ENCODE measurements at places on chromosomes 4 and X.

DNA sequence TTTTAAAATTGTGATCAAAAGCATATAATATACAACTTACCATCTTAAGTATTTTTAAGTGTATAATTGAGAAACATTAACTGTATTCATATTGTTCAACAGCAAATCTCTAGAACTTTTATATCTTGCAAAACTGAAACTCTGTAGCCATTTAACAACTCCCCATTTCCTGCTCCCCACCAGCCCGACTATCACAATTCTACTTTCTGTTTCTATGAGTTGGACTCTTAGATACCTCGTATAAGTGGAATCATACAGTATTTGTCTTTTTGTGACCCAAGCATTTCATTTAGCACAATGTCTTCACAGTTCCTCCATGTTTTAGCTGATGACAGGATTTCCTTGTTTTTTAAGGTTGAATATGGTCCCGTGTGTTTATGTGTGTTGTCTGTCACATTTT is 106.0 kb downstream of the LRBA start:
- no peak for DNase-seq

DNA sequence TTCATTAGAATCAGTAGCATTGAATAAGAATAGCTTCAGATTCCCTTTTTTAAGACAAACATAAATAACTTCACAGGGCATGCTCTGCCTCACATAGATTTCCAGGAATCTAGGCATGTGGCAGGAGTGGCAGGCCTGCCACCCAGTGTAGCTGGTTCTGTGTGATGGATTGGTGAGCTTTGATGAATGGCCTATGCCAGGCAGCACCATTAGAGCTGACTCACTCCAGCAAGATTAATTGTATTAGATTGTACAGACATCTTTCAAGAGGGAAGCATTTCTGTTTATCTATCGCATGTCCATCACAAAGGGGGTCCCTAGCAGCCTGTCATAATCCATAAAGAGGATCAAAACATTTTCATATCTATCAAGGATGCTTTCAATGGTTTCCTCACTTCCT is 71.9 kb downstream of the NAA11 start:
- no peak for DNase-seq

- no peak for DNase-seq
Observed at GRCh38 chr4:69707807-69708206, 52.6 kb downstream of the SULT1B1 start.

DNA sequence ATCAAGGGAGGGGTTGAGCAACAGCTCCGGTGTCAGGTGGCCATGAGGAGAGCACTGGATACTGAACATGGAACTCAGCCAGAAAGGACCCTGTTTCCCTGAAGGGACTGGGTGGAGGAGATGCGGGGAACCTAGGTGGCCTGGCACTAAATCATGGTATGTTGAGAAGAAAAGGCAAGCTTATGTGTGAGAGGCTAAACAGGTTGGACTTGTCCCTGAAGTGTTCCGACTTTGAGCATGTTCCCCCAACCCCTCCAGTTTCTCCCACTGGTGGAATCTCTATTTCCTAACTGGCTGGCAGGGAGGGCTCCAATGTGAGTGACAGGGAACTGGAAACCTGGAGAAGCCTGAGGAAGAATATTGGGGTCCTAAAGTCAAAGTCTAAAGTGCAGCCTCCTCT is 69.5 kb downstream of the PLAC1 start:
- no peak for DNase-seq

GRCh38 chr4:100721077-100721476 is 203.3 kb upstream of the EMCN start:
- no peak for DNase-seq

GRCh38 chrX:128518508-128518907 is 466.3 kb upstream of the ACTRT1 start:
- DNase-seq: no peak

DNA sequence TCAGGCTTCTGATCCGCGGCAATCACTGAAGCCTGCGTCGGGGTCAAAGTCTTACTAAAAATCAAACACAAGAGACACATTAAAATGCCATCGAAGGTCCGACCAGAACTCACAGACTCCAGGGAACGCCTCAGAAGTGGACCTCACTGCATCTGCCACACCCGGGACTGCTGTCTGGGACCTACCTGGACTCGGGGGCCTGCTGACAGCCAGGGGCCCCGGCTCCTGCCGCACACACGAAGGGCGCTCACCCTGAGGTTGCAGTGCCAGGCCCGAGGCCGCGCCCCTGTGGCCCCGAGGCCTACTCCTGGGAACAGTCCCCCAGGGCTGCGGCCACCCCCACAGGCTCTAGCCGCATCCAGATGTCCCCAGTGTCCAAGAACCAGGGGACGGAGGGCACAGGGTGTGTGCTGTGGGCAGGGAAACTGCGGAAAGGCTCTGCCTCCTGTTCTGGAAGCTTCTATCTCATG is 7.4 kb downstream of the CTBP1 start:
- no peak for DNase-seq

- DNase-seq: no peak
Observed at GRCh38 chrX:14903891-14904290, 30.7 kb downstream of the MOSPD2 start.

DNA sequence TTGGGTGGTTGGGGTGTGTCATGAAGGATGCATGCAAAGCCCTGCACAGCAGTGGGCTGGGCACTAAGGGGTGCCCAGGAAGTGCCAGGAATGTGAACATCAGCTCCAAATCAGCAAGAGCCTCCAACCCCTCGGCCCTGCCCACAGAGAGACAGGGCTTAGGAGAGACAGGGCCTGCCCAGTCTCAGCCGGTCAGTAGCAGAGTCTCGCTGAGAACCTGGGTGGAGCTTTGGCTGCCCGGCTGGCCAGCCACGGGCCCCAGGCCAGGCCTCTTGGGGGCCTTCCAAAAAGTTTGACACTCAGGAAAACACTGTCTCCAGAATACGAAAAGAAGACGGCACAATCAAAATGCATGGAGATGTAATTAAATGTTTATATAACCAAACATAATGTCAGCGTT is 4.3 kb upstream of the MXD4 start:
- DNase-seq: no peak

GRCh38 chr4:153643406-153644383 is 40.4 kb upstream of the TLR2 start:
- DNase-seq: no peak

DNA sequence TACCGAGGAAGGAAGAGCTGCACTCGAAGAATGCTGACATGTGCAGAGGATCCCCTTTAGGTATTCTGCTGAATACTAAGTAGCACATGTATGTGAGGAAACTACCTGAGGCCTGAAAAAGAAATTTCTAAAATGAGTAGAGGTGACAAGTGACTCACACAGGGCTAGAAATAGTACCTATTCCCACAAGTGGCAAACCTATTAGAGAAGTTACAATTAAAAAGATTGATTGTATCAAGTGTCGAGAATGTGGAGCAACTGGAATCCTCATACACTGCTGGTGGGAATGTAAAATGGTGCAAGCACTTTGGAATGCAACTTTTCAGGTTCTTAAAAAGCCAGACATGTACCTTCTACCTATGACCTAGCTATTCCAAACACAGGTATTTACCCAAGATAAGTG is 47.4 kb downstream of the CCSER1 start:
- no peak for DNase-seq
